Stimulated activated CD8-positive, alpha-beta memory T cell treated with anti-CD3 and anti-CD28 coated beads, Interleukin-7, amount 100 ng/mL, for 1 hour (primary cell): ENCODE measurements at places on chromosomes 5 and 9.

- DNase-seq, result no peak
These were observed 1.4 kb downstream of the GNAQ start for GRCh38 chr9:78030296-78030552.

DNA sequence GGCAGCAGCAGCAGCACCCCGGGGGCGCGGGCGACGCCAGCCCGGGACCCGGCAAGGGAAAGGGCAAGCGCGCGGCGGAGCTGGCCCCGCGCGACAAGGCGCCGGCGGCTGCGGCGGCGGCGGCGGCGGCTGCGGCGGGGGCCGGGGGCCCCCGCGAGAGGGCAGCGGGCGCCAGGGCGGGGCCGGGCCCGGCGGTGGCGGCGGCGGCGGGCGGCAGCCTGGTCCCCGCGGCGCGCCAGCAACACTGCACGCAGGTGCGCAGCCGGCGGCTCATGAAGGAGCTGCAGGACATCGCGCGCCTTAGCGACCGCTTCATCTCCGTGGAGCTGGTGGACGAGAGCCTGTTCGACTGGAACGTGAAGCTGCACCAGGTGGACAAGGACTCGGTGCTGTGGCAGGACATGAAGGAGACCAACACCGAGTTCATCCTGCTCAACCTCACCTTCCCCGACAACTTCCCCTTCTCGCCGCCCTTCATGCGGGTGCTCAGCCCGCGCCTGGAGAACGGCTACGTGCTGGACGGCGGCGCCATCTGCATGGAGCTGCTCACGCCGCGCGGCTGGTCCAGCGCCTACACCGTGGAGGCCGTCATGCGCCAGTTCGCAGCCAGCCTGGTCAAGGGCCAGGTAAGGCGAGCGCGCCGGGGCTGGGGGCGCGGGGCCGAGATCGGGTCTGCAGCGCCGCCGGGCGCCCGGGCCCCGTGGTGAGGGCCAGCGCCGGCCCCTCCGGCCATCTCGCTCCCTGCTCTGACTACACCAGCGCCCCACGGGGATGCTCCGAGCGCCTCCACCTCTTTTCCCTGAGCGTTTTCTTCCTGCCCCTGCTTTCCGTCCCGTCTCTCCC, at the start of gene UBE2QL1:
UBE2QL1 (plus strand) TSS at position 238 of the 843 bp plus-strand sequence; CDS start at position 273, 35 bp downstream.
- DNase-seq, result no peak

DNA sequence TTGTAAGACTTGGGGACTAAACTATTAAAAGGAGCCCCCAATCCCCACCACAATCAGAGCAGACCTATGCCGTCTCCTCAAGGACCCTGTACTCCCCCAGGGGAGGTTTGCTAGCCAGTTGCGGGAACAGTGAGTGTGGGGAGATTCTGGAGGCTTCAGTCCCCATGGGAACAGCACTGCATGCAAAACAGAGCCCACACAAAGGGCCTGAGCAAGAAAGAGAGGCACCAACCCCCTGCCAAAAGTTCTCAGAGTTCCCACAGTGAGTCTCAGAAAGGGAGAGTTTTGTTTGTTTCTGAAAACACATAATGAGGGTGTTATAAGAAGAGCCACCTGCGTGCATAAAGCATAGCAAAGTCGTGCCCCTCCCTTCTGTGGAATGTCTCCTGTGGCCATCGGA, 56.6 kb downstream of the CFAP90 start:
- DNase-seq, result no peak

- no peak for DNase-seq
These were observed 41.7 kb upstream of the BARX1 start for GRCh38 chr9:93996863-93997262.

GRCh38 chr9:127194881-127195713, 69.5 kb upstream of the GARNL3 start:
- no peak for DNase-seq

GRCh38 chr5:177469750-177470525, 3.5 kb downstream of the DBN1 start:
- no peak for DNase-seq

GRCh38 chr5:37966871-37967270, 127.0 kb upstream of the GDNF start:
- no peak for DNase-seq

GRCh38 chr5:122322801-122323548, 10.9 kb downstream of the SNCAIP start:
- DNase-seq, result no peak

GRCh38 chr5:167244583-167244982, 1046.9 kb upstream of the WWC1 start:
- no peak for DNase-seq

DNA sequence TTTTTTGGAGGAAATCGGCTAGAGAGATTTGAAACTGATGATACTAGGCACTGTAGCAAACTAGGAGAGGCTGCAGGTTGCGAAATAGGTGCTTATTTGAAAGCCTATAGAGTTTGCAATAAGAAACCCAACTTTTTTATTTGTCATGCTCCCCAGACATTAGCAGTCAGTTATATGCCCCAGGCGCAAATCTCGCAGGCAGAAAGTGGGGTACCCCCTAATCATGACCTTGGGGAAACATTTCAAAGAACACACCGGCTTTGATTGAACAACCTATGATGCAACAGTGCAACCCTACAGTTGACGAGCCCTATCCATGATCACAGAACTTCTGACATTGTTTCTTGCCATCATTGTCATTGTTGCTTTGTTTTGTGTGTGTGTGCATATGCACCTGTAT, 510.5 kb downstream of the RAB3C start:
- no peak for DNase-seq

GRCh38 chr5:98463222-98463621, 310.2 kb upstream of the RGMB start:
- no peak for DNase-seq

- no peak for DNase-seq
These were observed 16.1 kb upstream of the MXD3 start for GRCh38 chr5:177327539-177328522.

DNA sequence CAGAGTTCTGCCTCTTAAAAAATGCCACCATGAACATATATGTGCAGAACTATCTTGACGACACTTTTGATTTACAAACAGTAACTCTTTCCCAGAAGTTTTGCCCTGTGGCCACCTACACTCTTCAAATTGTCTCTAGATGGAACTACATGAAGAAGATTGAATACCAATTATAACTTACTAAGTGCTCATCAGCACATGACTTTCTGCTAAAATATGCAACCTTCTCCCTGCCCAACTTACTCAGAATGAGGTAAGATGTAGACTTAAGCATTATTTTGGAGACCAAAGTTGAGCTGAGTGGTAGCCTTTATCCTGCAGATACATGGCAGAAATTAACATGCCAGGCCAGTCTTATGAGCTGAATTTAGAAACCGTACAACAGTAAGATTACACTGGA, 105.4 kb downstream of the SEMA5A start:
- DNase-seq, result no peak

GRCh38 chr9:118940473-118940872, 428.8 kb downstream of the BRINP1 start:
- no peak for DNase-seq

- no peak for DNase-seq
These were observed 74.1 kb downstream of the CSF2 start for GRCh38 chr5:132147663-132148062.

DNA sequence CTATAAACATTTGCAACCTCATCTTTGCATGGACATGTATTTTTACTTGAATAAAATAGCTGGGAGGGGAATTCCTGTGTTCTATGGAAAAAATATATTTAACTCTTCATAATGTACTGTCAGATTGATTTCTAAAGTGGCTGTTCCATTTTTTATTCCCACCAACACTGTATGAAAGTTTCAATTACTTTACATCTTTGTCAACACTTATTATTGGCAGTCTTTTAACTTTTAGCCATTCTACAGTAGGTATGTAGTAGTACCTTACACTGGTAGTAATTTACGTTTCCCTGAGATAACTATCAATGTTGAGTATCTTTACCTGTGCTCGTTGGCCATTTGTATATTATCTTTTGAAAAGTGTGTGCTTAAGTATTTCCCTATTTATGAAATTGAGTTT, 429.7 kb downstream of the KIAA0825 start:
- DNase-seq, result no peak

GRCh38 chr9:113931140-113931539, 55.0 kb downstream of the ZNF618 start:
- DNase-seq, result no peak

DNA sequence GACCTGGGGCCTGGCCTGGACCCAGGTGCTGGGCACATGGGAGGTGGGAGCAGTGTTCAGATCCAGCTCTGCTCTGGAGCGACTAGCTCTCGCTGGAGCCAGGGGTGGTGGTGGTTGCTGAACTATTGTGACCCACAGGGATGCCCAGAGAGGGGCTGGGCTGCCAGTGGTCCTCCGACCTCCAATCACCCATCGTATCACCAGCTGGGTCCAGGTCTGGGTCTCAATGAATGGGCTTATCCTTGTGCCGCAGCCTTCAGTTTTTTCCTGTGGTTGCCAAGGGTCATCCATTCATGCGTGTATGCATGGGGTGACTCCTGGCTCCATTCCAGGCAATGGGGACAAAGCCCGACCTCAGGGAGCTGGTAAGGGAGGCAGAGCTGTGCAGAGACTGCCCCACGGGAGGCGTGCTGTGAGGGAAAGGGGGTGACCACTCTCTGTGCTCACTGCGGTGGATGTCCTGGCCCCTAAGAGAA, 68.6 kb upstream of the RNF130 start:
- no peak for DNase-seq

- DNase-seq, result no peak
These were observed 16.2 kb downstream of the ROPN1L start for GRCh38 chr5:10457682-10458574.

- no peak for DNase-seq
These were observed 140.5 kb upstream of the TARS1 start for GRCh38 chr5:33300209-33300742.

DNA sequence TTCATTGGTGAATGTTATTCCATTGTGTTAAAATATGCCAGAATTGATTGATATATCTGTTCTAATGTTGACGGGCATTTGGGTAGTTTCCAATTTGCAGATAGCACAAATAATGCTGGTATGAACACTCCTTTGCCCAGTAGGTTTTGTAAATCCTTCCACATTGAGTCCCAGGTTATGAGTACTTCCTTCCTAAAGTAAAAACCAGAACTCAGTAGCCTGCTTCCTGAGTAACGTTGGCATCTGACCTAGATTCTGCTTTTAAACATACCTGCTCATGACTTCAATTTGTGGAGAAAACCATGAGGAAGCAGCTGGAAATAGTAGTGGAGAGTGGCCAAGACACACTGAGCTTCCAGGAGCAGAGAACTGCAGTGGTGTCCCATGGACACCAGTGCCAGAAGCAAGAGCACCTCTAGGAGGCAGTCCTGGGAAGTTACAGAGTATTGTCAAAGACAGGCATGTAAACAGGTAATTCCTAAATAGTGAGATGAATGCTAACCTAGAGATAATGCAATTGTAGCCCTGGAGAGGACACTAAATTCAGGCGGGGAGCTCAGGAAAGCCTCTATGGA, 24.3 kb upstream of the RASGRF2 start:
- DNase-seq, result no peak

DNA sequence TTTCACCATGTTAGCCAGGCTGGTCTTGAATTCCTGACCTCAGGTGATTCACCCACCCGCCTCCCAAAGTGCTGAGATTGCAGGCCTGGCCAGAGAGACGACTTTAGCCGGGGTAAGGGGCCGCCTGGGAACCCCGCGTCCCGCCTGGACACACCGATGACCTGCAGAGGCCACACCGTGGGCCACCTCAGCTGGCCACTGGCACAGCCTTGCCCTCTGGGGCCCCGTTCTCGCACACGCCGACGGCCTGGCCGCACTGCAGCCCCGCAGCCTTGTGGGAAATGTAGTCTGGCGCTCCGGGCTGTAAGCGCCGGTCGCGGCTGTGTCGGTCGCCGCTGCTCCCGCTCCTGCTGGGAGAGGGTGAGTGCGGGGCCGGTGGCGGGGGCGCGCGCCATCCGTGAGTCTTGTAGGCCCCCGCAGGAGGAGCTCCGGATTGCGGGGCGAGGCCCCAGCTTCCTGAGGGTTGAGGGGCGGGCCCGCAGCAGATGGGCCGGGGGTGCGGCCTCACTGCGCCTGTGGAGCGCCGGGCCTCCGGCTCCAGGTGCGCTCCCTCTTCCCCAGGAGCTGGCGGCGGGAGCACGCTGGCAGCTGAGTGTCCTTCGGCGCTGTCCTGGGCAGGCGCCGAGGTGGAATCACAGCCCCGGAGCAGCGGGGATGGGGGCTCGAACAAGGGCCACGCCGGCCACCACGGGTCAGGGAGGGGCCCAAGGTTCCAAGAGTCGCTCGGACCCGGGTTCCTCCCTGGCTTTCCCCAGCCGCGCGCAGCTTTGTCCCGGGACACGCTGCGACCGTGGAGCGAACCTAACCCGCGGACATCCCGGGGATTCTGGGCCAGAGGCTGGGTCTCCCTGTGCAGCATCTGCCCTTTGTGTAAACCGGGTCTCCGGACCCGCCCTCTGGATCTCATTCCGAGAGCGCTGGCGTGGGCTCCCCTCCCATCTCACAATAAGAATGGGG, at the start of gene ZFP2:
ZFP2 (plus strand) TSS at position 299 of the 957 bp plus-strand sequence. CDS start 35,401 bp downstream, outside the sequence.
- no peak for DNase-seq

DNA sequence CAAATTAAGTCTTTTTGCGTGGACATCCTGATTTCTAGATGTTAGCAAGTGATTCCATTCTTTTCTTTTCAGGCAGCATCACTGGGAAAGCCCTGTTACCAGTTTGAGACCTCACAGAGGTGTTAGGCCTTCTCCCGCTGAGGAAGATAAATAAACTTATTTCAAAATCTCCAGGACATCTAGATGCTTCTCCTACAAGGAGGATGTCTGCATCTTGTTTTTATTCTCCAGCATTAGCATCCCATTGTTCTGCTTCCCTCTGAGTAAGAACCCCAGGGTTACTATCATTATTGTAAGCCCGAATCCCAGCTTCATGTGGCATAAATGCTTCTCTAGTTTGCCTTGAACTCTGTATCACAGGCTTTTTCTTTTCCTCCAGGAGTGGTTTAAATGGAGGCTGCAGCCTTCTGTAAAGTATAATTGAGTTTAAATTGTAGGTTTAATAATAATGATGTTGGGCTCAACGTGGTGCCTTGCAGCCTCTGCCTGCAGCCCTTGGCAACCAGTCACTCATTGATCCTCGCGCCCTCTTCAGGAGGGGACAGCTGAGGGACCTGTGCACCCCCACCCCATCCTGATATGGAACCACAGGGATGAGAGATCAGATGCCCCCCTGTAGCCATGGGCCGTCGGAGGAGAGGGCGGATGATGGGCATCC, 114.9 kb downstream of the PDZD2 start:
- no peak for DNase-seq

GRCh38 chr5:15932066-15932465, 247.5 kb downstream of the MARCHF11 start:
- DNase-seq, result no peak

DNA sequence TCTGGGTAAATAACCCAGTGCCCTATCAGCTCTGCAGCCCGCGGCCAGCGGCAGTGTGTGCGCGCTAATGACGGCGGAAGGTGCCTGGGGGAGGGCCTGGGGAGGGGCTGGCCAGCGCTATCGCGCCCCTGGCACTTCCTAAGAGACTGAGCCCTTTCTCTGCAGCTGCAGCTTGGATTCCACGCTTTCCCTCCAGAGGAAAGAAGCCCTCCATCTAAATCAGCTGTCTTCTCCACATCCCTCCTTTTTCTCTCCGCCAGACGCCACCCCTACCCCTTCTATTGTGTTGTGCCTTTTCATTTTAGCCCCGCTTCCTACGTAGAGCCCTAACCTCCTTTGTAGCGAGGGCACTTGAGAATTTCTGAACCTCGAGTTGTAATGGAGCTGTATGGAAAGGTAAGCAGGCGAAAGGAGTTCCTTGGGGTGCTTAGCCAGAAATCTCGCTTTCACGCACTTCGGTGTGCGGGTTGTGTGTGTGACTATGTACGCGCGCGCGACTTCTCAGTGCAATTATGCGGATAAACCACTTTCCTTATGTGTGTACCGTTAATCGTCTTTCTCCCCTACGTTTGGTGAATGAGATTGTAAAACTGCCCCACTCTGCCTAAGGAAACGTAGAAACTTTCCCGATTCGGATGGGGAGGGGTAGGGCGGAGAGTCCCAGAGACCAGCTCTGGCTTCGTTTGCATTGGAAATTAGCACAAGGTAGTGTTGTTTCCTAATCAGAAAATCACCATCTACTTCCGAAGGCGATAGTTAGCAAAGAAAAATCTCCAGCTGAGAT, 664 bp upstream of the RAB3C start:
- no peak for DNase-seq
